ENCODE measurements at places on chromosomes 3 and 15.

DNA sequence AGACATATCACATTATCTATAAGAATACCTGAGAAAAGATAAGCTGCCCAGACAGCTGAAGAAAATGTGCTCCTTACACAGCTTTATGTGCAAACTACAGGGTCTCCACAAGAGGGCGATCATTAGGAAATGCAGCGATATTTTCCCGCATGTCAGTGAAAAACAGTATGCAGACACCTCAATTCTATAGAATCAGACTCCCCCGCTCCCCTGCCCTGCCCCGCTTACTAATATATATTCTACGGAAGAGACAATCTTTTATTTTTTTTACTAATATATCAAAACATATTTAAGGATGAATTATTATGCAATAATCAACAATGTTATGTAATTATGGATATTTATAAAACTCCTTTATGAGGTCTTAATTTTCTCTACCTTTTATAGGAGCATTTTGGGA is 681.3 kb downstream of the ROBO1 start:
- DNase-seq: peak; percentile 51

GRCh38 chr15:25797035-25797434 is 66.1 kb downstream of the ATP10A start:
- DNase-seq: no peak

- no peak for DNase-seq
Observed at GRCh38 chr3:153311541-153311940, 149.5 kb downstream of the RAP2B start.

GRCh38 chr3:120153294-120153693 is 59.0 kb upstream of the GSK3B start:
- DNase-seq: no peak

GRCh38 chr3:188154014-188154808 is at the start of gene LPP:
Gene LPP, plus strand, starts transcription at chr3:188154157. Its CDS starts 251,964 bp downstream, at chr3:188406121.
- DNase-seq: peak; percentile 84
